ENCODE measurements at places on chromosomes 2 and 18.
A peak's percentile ranks its signal among the peaks of the same experiment; 100 is the strongest.

GRCh38 chr2:10048501-10049171, 5.3 kb downstream of the KLF11 start:
- peak; percentile 36 for DNase-seq

GRCh38 chr2:69943000-69943842, 18.2 kb downstream of the ASPRV1 start:
- peak; percentile 21 for DNase-seq

DNA sequence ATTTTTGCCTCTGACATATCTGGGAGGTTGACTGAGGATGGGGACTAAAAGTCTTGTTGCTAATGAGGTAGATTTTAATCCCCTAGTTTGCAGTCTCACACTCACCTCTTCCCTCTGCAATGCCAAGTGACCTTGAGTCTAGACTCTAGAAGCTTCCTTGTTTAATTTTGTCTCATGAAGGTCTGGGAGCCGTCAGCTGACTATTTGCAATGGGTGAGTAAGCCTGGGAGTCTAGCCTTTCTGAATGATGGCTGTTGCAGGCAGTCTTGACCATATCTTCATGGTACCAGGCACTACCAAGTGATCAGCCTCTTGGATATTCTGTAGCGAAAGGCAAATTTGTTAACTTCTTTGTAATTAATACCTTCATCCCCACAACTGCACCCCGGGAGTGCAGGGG, 61.2 kb downstream of the ARHGAP15 start:
- no peak for DNase-seq

- no peak for DNase-seq
Measured at GRCh38 chr2:157036726-157037125, 220.8 kb upstream of the GALNT5 start.

- DNase-seq: no peak
Measured at GRCh38 chr2:97656129-97656755, 7.6 kb downstream of the ACTR1B start.

GRCh38 chr2:37671816-37672103, 318 bp upstream of the CDC42EP3 start:
- peak; percentile 94 for DNase-seq

- DNase-seq: no peak
Measured at GRCh38 chr2:181626671-181627070, 30.2 kb downstream of the CERKL start.

GRCh38 chr2:128390991-128391630, 72.4 kb upstream of the HS6ST1 start:
- DNase-seq: no peak

DNA sequence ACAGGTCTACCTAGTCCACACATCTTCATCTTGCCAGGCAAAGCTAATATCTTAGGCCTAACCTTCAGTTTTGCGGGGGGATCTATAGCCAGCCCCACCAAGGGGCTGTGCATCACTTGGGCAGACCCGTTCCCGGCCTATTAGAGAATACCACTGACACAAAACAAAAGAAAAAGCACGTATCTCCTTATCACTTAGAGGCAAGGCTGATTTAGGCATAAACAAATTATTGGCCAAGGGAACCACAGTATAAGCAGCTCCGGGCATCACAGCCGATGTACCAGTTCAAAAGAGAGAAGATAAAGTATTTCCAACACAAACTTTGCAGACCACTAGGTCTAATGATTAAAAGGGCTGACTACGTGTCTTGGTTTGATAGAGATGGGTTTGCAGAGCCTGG, 248.0 kb downstream of the TCF4 start:
- no peak for DNase-seq

DNA sequence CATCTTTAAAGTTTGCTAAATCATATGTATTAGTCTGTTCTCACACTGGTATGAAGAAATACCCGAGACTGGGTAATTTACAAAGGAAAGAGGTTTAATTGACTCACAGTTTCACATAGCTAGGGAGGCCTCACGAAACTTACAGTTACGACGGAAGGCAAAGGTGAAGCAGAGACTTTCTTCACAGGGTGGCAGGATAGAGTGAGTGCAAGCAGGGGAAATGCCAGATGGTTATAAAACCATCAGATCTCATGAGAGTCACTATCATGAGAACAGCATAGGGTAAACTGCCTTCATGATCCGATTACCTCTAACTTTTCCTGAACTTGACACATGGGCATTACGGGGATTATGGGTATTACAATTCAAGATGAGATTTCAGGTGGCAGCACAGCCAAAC, 1075.2 kb upstream of the NRXN1 start:
- no peak for DNase-seq

DNA sequence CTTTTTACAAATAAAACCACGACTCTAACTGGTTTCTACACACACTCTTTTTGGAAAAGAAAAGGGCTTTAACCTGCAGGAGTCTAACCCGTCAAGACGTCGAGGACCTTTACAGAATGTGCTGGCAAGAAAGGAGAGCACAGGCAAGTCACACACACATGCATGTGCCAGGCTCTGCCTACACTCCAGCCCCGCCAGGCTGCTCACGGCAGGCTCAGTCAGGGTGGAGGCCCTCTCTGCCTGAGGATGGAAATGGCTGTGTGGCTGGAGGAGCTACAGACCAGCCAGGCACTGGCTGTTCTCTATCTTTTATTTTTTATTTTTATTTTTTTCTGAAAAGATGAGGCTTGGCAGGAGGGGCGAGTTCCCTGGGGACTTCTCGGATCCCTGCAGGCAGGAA, 10.2 kb downstream of the SIX3 start:
- no peak for DNase-seq

GRCh38 chr2:235358981-235359471, 134.8 kb upstream of the AGAP1 start:
- DNase-seq: no peak

DNA sequence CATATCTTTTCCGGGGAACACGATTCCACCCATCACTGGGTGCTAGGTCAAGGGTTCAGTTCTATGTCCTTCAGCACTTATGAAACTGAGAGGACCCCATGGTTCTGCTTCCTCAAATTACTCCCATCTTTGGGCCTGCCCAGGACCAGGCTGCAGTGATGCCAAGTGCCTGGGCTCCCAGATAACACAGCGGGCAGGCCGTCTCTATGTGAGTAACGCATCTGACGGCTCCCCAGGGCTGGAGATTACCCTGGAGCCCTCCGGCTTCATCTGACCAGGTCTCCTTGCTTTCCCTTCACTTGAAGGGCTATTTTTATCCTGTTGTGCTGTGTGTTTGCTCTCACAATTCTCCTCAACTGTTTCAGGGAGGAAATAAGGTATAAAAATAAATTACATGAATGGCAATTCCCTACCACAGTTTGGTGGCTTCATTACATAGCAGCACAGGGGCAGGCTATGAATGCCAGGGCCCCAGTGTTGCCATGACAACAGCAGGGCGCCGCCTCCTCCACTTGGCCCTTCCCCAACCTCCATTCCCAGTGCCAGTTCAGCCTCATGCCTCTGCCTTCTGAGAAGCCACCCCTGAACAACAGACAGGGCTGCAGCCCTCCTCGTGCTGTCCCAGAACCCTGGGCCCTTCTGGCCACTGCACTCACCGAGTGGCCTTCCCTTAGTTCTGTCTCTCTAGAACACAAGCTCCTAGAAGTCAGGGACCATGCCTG, 25.4 kb upstream of the TMEM131 start:
- no peak for DNase-seq

DNA sequence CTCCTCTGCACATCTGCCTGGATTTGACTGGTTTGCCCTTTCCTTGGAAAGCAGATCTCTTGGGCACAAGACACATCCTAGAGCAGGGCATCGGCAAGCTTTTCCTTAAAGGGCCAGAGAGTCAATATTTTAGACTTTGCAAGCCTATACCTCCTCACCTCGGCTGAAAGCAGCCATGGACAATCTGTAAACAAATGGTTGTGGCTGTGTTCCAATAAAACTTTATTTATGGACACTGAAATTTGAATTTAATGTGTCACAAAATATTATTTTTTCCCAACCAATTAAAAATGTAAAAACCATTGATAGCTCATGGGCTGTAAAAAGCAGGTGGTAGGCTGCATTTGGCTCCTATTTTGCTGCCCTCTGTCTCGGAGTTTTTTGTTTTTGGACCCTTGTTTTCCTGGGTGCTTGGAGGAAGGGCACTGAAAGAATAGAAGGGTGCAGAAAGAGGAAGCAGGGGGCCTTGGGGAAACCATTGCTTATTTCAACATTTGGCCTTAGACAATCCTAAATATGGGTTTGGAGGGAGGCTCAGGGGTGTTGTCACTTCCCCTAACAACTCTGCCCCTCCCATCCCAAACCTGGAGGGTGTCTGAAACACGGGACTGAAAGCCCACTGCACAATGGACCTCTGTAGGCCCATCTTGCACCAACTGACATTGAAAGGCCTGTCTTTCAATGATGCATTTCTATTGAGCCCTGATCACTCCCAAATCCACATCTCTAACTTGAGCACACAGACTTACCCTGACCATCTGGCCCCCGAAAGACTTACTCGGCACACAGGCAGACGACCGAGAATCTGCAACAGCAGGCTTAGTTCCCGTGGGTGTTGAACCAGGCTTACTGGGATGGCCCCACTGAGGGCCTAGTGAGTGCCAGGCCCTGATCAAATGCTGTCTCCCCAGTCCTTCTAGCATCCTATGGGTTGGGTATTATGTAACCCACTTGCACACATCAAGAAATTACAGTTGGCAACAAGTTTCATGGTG, 7.1 kb upstream of the ZFP36L2 start:
- no peak for DNase-seq

- no peak for DNase-seq
Measured at GRCh38 chr18:41977233-41977632, 22.2 kb downstream of the PIK3C3 start.

DNA sequence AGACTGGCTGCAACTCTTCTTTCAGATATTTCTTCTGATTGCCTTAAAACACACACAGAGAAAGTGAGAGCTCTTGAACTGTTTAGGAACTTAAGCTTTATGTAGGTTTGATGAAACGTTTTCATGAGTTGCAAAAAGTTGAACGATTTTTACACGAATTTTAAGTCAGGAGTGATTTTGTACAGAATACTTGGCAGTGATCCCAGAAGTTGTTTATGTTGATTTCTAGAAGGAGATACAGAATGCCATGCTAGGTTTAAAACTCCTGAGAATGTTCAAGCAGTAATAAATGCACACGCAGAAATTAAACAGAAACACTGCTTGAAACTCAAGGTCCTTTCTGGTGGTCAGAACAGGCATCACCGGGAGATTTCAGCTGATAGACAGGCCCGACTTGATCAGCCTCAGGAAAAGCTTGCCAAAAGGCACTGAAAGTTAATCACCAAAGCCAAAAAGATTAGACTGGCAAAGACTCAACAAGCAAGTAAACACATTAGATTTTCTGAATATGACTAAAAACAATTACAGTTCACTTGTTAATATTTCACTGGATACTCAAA, 123.1 kb downstream of the SOCS6 start:
- no peak for DNase-seq

- DNase-seq: no peak
Measured at GRCh38 chr2:166485558-166486178, 8.4 kb downstream of the SCN7A start.

GRCh38 chr18:74290021-74290420, 1.7 kb downstream of the CYB5A start:
- DNase-seq: no peak

GRCh38 chr2:132605236-132606180, 64.5 kb downstream of the LYPD1 start:
- DNase-seq: no peak

- DNase-seq: no peak
Measured at GRCh38 chr2:217847115-217847514, 155.7 kb downstream of the TNS1 start.

DNA sequence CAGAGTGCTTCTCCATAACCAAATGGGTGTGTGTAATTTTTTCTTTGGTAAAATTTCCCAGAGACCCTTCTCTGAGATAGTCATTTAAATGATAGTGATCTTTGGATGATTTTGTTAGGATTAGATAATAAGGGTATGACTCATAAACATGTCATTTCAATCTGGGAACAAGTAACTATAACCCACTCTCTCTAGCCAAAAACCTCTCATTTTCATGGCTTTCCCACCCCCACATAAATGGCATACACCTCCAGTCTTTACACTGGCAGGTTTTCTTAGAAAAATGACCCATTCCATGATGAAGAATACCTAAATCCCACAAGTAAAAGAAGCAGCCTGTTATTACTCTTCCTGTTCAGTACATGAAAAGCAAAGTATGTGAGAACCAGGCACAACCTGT, 572.0 kb upstream of the ZEB2 start:
- DNase-seq: no peak

GRCh38 chr2:239190921-239191885, 209.6 kb downstream of the HDAC4 start:
- DNase-seq: no peak

DNA sequence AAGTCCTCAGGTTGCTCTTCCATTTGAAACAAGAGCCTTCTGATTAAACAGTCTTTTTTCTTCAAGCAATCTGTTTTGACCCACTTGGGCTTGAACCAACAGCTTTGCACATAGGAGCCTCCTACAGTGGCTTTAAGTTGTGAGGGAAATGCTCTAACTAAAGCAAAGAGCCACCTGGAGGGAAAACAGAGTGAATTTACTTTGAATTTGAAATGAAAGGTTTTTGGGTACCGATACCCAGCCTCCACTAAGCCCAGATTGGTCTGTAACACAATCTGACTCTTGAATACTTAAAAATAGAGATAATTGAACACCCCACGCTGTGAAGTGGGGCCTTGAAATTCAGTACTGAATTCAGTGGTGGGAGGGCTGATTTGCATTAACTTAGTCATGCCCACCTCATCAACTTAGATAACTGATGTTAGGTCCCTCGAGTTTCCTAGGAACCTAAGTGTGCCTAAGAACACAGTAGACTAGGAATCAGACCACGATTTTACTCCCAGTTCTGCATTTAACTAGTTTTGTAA, 56.3 kb upstream of the ACVR1C start:
- DNase-seq: no peak

- no peak for DNase-seq
Measured at GRCh38 chr2:162821176-162821575, 17.4 kb downstream of the KCNH7 start.

DNA sequence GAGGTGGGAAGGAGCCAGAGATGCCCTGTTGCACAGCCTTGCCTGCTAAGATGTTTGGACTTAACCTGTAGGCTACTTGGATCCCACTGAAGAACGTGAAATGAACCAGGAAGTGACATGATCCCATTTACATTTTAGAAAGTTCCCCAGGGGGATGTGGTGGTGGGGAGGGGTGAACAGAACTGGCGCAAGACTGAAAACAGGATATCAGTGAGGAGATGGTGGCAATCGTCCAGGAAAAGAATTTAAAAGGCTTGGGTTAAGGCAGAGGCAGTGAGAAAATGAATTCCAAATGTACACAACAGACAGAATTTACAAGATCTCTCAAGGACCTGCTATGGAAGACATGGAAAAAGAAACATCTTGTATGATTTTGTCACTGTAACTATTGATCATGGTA, 42.3 kb downstream of the SULT1C2 start:
- DNase-seq: no peak

GRCh38 chr18:7609617-7610016, 42.5 kb downstream of the PTPRM start:
- DNase-seq: peak; percentile 67

GRCh38 chr18:32530947-32531651, 60.4 kb upstream of the GAREM1 start:
- DNase-seq: peak; percentile 20

DNA sequence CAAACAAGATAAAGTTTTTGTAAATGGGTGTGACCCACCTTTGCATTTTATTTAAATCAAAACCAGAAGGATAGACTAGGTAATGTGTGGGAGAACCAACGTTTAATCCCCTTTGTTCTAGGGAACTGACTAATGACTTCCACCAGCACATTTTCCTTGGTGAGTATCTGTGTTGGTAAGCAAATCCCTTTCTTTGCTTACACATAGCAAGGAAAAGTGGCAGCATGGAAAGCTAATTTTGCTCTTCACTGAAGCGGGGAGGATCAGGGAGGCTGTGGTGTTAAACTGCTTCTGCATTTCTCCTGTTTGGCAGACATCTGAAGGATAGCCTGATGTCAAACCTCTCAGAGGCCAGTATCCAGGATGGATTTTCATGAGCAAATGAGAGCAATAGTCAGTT, 331.1 kb downstream of the PTPRM start:
- no peak for DNase-seq
